GM20000 (cell line): ENCODE measurements at places on chromosomes 11 and 22.

DNA sequence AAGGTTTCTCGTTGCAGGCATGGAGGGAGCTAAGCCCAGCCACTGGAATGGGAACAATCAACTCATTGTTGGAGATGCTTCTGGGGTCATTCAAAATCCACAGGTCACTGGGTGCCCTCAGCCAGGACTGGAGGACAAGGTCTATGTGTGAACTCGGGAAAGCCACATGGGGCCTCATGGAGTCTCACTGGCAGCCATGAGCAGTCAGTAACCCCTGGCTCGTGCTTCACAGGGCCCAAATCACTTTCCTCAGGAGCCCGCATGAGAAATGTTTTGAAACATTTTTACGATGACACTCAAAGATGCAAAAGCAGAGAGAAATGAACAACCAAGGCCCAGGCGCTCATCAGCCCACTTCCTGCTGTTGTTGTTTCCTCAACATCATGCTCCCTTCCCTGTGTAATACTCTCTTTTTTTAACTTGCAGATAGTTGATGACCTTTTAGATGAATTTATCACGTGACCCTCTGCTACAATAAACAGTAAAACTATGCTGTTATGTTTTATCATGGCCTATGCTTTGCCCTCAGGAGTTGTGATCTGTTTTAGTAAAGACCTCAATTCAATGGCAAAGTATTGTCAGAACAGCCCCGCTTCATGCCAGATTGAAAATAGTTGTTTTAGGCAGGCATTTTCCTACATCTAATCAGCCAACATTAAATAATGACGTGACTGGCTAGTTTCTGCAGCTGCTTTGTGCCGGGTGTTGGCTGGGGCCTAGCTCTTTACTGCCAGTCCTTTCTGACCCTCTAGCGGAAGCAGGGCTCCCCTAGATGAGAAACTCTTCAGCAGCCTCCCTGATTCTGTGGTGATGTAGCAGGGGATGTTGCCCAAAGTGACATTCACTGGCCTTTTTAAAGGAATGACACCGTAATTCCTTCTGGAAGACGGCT is 39.7 kb downstream of the ADAMTS15 start:
- peak; percentile 4 for DNase-seq

DNA sequence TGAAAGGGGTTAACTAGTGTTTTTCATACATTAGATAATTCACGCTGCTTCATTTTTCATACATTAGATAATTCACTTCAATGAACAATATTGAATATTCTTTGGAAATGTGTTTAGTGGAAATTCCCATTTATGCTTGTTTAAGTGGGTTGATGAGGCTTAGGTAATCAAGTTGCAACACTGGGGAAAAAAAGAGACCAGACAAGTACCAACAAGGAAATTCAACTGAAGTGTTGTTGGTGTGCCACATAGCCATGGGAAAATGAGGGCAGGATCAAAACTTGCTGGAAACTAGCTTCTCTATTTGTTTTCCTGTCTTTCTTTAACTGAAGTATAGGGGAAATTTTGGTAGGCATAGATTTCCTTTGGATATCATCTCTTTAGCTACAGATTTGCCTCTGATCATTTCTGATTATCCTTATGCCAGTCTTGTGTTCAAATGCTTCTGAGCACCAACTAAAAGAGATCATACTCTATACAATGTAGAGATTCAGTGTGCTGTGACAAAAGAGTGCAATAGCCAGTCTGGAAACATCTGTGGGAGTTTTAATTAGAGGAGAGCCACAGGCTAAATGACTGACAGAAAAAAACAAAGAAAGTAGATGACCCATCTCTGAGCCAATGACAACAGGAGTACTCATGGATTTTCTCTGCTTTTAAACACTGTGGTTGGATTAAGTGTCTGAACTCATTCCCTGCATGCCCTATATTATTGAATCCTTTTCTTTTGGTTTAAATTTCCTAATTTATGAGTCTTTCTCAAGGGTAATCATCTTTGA is 67.6 kb upstream of the CTSC start:
- no peak for DNase-seq

DNA sequence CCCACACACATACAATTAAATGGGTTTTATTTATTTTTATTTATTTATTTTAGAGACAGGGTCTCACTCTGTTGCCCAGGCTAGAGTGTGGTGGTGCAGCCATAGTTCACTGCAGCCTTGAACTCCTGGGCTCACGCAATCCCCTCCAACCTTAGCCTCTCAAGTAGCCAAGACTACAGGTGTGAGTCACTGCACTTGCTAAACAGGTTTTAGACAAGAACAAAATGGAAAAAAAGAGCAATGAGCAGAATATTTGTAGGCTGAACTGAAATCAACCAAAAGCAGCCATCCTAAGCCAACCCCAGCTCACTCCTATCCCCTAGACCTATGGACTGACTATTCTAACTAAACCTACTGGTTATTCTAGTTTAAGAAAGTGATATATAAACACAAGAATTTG is 37.8 kb downstream of the MRE11 start:
- no peak for DNase-seq

- DNase-seq, result no peak
These were observed 77.2 kb upstream of the FTH1 start for GRCh38 chr11:62044639-62045121.

DNA sequence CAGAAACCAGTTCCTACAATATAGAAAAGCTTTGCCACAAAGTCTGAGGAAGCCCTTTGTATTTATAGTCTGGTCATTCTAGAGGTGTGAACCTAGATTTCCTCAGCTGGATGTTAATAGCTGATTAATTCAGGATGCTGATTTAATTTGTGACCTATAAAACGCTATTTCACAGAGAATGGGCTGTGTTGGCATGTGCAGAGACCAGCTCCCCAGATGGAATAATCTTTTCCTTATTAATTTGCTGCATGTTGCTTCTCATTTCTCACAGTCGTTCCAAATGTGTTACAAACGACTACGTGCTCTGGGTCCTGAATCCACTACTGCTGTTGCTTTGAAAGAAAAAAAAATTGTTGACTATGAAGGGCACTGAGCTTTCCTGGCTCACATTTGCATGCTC is 49.3 kb downstream of the BDNF start:
- DNase-seq, result no peak

DNA sequence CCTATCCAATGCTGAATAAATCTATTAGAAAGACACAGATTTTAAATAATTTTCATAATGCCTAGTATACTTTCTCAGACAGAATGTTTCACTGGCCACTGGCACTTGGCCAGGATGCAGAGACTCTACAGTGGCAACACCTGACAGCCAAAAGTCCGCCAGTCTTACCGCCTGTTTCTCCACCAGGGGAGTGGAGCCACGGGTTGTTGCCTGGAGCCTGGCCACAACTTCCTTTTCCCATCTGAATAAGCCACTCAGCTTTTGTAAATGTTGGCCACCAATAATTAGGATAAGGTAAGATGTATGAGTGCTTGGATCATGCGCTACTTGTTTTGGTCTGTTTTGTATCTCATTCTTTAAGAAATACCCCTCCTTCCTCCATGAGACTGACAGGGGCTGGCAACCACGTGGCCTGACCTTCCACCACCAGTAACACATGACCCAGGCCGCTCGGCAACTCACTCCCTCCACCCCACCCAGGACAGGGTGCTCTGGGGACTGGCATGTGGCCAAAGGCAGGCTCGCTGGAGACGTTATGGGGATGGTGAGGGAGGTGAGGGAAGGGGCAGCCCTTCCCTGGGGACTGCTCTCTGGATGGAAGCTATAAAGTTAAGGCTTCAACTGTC is 93.0 kb upstream of the BID start:
- no peak for DNase-seq

- no peak for DNase-seq
These were observed 39.1 kb downstream of the SLC35F2 start for GRCh38 chr11:107819361-107820014.

DNA sequence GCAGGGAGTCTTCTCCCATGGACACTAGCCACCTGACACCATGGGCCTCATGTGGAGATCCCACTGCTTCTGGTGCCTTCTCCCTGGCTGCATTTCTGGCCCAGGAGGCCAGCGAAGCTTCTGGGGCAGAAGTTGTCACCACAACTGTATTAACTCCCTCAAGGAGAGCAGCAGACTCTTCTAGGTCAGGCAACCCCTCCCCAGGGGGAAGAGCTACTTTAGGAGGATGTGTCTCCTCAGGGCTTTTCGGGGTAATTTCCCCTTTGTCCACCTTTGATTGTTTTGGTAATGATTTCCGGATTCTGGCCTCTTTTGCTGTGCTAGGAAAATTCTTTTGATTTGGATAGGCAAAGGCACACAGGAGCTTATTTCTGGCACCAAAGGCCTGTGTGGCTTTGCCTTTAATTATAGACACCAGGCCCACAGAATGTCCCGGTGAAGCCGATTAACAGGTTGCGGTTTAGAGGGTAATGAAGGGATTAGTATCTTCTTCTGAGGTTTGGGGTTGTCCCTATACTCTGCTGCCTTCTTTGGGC is 8.9 kb upstream of the UCP2 start:
- DNase-seq, result peak; percentile 51

GRCh38 chr11:64248578-64248977 is 1.8 kb upstream of the PPP1R14B start:
- no peak for DNase-seq
